Ovary (tissue), 10 donors: ENCODE measurements at places on chromosomes 3 and 15.
A peak's percentile ranks its signal among the peaks of the same experiment; 100 is the strongest.

- peak; percentile 33 for DNase-seq
- no peak overlapping the region for H3K4me3 ChIP-seq
- peaks cover 1% of the 10 kb centered on the region for H3K4me1 ChIP-seq
- H3K27ac ChIP-seq: no peak overlapping the region
- no peaks in the 10 kb centered on the region for H3K27me3 ChIP-seq
Observed at GRCh38 chr15:64224511-64224910, 61.7 kb upstream of the PPIB start.

- H3K36me3 ChIP-seq: no peaks in the 10 kb centered on the region
- H3K4me3 ChIP-seq: no peak overlapping the region
- no peaks in the 10 kb centered on the region for H3K4me1 ChIP-seq
- no peaks in the 10 kb centered on the region for H3K27me3 ChIP-seq
Observed at GRCh38 chr3:177053107-177053506, 144.2 kb downstream of the TBL1XR1 start.

DNA sequence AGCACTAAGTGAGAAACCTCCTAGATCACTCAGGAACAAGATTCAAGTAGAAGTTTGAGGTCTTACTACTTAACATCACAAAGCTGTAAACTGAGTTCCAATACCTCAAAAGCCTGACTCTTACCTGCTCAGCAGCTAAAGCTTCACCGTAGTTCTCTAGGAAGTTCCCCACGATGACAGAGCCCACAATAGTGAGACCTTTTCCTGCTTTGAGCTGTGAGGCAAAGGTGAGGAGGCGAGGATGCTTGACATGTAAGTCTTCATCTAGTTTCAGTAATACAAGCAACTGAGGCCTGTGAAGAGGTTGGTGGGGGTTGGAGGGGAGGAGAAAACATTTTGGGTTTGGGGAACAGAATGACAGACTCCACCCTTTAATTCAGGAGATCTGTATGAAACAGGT is 15.7 kb downstream of the EMC4 start:
- no peak for DNase-seq
- no peaks in the 10 kb centered on the region for H3K4me1 ChIP-seq
- no peak overlapping the region for H3K4me3 ChIP-seq
- no peaks in the 10 kb centered on the region for H3K27me3 ChIP-seq
- H3K27ac ChIP-seq: no peak overlapping the region

DNA sequence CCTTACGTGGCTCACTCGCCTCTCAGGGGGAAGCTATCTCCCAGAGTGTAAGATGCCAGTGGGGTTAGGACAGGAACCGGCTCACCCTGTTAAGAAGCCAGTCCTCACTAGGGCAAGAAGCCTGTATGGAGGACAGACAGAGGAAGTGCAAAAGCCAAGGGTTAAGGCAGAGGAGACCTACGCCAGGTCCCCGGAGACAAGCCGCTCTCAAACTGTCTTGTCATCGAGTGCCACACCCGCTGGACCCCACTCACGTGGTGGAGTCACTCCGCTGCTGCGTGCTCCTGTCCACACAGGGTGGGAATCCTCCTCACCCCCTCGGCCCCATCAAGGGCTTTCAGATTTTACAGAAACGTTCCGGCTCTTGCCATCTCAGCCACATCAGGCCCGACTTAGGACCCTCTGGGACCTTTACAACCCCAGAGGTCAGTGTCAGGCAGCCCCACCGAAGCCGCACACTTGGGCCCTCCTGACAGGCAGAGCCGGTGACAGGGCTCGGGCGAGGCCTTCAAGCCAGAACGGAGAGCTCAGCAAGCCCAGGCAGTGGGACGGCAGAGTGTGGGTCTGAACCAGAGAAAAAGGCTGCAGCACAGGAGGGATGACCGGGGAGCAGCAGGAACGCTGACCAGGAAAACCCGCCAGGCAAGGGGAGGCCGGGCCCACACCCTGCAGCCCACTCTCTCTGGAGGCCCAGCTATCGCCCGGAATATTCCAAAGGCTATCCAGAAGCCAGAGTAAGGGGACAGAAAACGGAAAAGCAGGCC is 61.7 kb downstream of the XXYLT1 start:
- peak; percentile 39 for DNase-seq
- no peaks in the 10 kb centered on the region for H3K27me3 ChIP-seq
- H3K4me1 ChIP-seq: peaks cover 34% of the 10 kb centered on the region
- H3K36me3 ChIP-seq: no peaks in the 10 kb centered on the region
- peak overlapping the region; percentile 86 for H3K27ac ChIP-seq

GRCh38 chr3:9622438-9622837 is 26.9 kb upstream of the MTMR14 start:
- no peaks in the 10 kb centered on the region for H3K4me1 ChIP-seq
- H3K4me3 ChIP-seq: no peak overlapping the region
- no peaks in the 10 kb centered on the region for H3K36me3 ChIP-seq
- no peak for DNase-seq

DNA sequence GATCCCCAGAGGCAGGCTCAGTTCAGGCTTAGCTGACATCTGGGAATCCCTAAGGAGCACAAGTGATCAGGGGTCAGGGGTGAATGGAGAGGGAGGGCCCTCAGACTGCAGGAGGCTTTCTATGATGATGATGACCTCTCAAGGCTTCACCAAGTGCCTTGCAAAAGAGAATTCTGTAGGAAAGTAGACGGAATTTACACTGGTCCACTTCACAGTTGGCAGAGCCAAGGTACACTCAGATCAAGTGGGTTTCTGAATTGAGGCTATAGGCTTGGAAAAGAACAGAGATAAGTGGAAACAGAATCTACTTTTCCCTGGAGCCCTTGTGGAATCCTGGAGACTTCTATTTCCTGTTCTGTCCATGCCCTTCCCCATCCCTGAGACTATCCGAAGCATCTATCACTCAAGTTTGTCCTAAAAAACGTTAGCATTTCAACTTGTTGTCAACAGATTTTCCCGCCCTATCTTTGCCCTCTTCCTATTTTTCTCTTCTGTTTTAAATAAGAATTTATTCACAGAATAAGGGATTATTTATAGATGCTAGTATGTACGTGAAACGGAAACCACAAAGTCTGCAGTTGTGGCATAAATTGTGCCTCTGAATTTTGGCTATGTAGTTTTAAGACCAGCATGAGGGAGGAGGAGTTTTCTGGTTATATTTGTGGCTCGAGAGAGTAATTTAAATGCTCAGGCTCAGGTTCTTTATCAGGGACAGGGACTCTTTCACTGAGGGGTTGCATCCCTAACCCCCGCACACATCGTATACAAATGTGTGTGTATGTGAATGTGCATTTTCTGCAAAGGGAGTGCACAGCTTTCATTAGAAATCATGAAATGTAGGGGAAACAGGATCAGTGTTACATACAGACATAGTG is 12.8 kb downstream of the GCSAM start:
- DNase-seq: no peak
- H3K27me3 ChIP-seq: no peaks in the 10 kb centered on the region
- no peak overlapping the region for H3K4me3 ChIP-seq
- H3K27ac ChIP-seq: no peak overlapping the region

GRCh38 chr3:185150561-185150960 is 2.3 kb downstream of the C3orf70 start:
- no peaks in the 10 kb centered on the region for H3K36me3 ChIP-seq
- no peak for DNase-seq
- H3K4me3 ChIP-seq: no peak overlapping the region
- peaks cover 1% of the 10 kb centered on the region for H3K4me1 ChIP-seq
- H3K27me3 ChIP-seq: no peaks in the 10 kb centered on the region

DNA sequence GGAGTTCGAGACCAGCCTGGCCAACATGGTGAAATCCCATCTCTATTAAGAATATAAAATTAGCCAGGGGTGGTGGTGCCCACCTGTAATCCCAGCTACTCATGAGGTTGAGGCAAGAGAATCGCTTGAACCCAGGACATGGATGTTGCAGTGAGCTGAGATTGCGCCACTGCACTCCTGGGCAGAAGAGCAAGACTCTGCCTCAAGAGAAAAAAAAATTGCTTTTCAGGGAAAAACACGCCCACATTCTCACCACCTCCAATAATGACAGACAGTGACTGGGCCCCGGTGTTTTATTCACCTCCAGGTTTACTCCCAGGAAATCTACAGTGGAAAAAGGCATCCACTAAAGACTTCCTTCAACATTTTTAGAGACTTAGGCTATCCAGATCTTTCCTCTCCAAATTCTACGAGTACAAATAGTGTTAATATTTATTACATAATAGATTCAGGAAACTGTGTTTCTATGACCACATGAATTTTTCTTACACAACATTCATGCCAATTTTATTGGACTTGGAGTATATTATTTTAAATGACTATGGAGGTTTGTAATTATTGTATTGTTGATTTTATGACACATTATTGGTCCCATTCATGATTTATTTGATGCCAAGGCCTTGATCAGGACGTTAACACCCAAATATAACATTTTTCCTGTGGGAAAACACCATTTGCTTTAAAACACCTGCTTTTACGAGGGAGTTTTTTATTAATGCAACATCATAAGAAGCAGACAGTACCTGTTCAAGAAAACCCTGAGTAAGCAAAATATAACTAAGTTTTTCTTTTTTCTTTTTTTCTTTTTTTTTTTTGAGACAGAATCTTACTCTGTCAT is 26.6 kb downstream of the IGF2BP2 start:
- no peaks in the 10 kb centered on the region for H3K36me3 ChIP-seq
- no peaks in the 10 kb centered on the region for H3K4me1 ChIP-seq
- no peak overlapping the region for H3K4me3 ChIP-seq
- no peaks in the 10 kb centered on the region for H3K27me3 ChIP-seq

GRCh38 chr15:95018888-95019545 is 787.7 kb downstream of the MCTP2 start:
- no peak overlapping the region for H3K27ac ChIP-seq
- H3K27me3 ChIP-seq: no peaks in the 10 kb centered on the region
- H3K36me3 ChIP-seq: no peaks in the 10 kb centered on the region
- DNase-seq: no peak
- no peak overlapping the region for H3K4me3 ChIP-seq

- no peak for DNase-seq
- H3K27me3 ChIP-seq: no peaks in the 10 kb centered on the region
- H3K4me3 ChIP-seq: no peak overlapping the region
- H3K4me1 ChIP-seq: no peaks in the 10 kb centered on the region
- H3K27ac ChIP-seq: no peak overlapping the region
Observed at GRCh38 chr15:47972738-47973137, 148.1 kb upstream of the SLC24A5 start.

DNA sequence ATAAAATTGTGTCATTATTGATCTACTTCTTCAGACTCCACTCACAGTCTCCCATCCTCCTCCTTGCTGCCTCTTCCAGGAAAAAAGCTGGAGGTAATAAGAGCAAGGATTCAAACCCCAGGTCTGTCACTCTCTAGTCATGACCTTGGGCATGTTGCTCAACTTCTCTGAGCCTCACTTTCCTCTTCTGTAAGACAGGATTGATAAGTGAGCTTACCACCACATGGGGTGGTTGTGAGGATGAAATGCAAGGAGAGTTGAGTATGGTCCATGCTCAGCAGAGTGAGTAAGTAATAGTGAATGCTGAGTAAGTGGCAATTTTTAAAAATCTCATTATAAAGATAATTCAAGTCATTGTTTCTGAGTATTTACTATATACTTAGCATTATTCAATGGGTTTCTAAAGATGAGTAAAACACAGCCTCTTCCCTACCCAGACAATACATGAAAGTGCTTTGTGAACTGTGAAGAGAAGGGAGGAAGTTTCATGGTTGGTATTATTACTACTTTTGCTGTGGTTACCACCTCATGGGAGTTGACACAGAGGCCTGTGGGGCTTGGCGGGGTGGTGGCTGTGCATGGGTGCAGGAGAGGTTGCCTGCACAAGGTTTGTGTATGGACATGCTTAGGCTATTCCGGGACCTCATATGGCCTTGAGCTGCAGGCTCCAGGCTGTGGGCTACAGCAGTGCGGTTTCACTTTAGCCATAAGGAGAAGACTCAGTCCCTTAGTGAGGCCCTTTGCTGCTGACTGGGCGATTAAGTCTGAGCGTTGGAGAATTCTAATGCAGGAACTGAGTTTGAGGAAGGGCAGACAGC is 30.0 kb downstream of the SLC6A11 start:
- no peaks in the 10 kb centered on the region for H3K4me1 ChIP-seq
- no peak for DNase-seq
- H3K36me3 ChIP-seq: no peaks in the 10 kb centered on the region
- H3K4me3 ChIP-seq: no peak overlapping the region
- H3K27ac ChIP-seq: no peak overlapping the region

GRCh38 chr3:154061001-154061370 is 60.2 kb upstream of the ARHGEF26 start:
- no peak for DNase-seq
- no peaks in the 10 kb centered on the region for H3K27me3 ChIP-seq
- H3K4me1 ChIP-seq: no peaks in the 10 kb centered on the region
- H3K4me3 ChIP-seq: no peak overlapping the region
- no peaks in the 10 kb centered on the region for H3K36me3 ChIP-seq
- H3K27ac ChIP-seq: no peak overlapping the region

- no peak for DNase-seq
- no peak overlapping the region for H3K27ac ChIP-seq
- H3K4me1 ChIP-seq: no peaks in the 10 kb centered on the region
- no peak overlapping the region for H3K4me3 ChIP-seq
- H3K27me3 ChIP-seq: no peaks in the 10 kb centered on the region
Observed at GRCh38 chr3:124758851-124759635, 28.8 kb downstream of the UMPS start.

DNA sequence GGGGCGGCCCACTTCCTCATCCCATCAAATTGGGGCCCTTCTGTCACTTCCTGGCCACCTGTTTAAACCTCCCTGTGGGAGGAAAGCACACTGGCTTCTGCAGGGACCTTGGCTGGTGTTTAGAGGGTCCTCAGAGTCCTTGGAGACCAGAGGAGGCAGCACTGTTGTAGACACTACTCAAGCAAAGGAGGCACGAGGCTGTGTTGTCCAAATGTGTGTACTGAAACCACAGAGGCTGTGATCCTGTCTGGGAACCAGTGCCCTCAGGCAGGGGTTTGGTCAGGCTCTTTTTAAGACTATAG is 12.4 kb upstream of the SEC13 start:
- no peak overlapping the region for H3K4me3 ChIP-seq
- no peak for DNase-seq
- H3K27me3 ChIP-seq: no peaks in the 10 kb centered on the region
- H3K36me3 ChIP-seq: no peaks in the 10 kb centered on the region
- H3K27ac ChIP-seq: no peak overlapping the region

DNA sequence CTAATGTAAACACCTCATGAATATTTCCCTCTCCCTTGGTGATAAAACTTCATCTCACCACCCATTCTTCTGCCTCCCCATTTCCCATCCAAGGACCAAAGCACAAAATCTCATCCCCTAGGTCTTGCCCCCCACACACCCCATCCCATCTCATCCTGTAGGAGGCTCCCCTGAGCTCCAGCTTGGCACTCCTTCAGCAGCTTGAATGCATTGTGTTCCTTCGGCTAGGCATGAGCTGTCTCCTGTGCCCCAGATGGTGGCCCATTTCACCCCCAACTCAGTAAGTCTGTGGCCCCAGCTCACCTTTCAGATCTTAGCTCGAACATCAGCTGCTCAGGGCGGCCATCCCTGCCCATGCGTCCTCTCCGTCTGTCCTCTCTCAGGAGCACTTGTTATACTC is 203.6 kb upstream of the NR2F2 start:
- no peaks in the 10 kb centered on the region for H3K4me1 ChIP-seq
- H3K27me3 ChIP-seq: no peaks in the 10 kb centered on the region
- no peaks in the 10 kb centered on the region for H3K36me3 ChIP-seq

DNA sequence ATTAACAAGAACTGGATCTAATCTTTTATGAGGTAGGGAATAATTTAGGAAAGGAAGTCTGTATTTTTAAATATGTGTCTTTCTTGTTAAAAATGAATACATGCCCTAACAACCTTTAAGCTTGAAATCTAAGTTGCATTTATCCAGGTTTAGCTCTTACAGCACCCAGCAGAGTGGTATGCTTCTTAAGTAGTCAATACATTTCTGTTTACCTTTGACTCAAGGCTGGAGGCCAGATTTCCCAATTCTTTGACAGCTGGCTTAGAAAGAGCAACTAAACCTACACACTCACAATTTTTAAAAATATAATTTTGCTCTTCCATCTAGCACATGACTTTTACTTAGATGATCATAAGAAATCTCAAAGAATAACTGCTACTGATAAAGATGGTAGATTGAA is 148.9 kb downstream of the DPH6 start:
- no peak for DNase-seq
- no peaks in the 10 kb centered on the region for H3K4me1 ChIP-seq
- H3K4me3 ChIP-seq: no peak overlapping the region
- no peaks in the 10 kb centered on the region for H3K27me3 ChIP-seq
- no peaks in the 10 kb centered on the region for H3K36me3 ChIP-seq
